ENCODE measurements at places on chromosomes 6 and 20.

- peak; percentile 60 for DNase-seq
These were observed 2.5 kb upstream of the HEY2 start for GRCh38 chr6:125746731-125747588.

GRCh38 chr6:116406678-116407345, 36.1 kb downstream of the DSE start:
- DNase-seq: no peak

- no peak for DNase-seq
These were observed 434.0 kb upstream of the BTBD3 start for GRCh38 chr20:11483697-11484096.

DNA sequence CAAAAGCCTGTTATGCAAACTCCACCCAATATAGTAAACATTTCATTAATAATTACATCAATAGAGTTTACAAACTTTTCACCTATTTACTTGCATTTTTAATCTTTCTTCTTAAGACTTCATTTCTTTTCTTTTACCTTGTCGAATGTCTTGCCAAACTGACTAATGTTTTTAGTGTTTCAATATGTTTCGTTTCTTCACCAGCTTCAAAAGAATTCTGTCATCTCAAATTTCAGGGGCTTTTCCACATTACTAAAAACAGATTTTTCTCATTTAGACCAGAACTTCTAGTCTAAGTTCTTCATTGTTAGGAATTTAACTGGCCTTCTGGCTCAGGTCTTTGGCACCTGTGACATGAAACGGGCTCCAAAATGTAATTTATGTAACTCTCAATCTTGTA, 196.5 kb downstream of the ARHGAP18 start:
- DNase-seq: no peak

DNA sequence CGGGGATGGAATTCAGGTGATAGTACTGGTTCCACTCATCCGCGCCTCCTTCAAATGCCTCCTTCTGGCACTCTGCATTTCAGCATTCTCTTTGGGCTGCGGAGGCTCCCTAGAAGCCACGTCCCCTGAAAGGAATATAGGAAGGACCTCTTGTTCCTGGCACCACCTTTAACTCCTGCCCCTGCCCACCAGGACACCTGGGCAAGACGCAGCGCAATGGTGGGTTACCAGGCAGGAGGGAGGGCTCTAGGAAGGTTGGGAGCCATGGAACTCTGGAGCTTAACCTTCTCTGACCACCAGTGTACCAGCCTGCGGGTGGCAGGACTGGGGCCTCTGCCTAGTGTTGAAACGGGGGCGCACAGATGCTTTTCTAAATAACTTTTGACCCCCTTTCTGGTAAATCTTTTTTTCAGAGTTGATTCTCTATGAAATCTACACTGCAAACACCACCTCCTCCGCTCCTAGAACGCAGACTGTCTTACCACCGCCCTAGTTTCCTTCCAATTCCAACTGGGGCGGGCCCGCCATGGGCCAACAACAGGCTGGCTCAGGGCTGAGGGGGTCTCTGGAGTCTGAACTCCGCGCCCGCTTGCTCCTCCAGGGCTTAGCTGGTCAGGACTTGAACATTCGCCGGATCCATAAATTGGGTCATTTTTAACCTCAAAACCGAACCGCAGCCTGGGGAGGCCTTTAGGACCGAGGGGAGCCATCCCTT, 871 bp upstream of the SYNDIG1 start:
- DNase-seq: no peak

- no peak for DNase-seq
These were observed 43.9 kb upstream of the FABP7 start for GRCh38 chr6:122735582-122735981.

GRCh38 chr6:4803343-4803744, 27.1 kb downstream of the CDYL start:
- DNase-seq: no peak

GRCh38 chr20:2713285-2713684, 20.7 kb downstream of the EBF4 start:
- DNase-seq: no peak

- no peak for DNase-seq
These were observed 782 bp upstream of the PCMTD2 start for GRCh38 chr20:64254571-64255360.

DNA sequence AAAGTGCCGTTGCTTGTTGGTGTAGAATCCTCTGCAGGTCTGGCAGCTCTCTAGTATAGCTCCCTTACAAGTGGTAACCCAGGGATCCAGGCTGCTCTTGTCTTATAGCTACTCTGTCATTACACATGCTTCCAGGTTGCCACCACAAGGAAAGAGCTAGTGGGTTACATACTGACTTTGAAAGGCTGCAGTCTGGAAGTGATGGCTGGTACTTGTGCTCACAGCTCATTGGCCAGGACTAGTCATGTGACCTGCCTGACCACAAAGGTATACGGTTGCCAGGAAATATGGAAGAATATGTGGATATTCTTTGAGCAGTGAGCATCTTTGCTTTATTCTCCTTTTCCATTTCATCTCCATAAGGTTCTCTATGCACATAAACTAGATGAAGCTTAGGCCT, 46.0 kb downstream of the RREB1 start:
- DNase-seq: no peak

GRCh38 chr20:25479638-25480037, 72.2 kb downstream of the GINS1 start:
- DNase-seq: no peak

- DNase-seq: no peak
These were observed 13.4 kb downstream of the PLCB1 start for GRCh38 chr20:8145246-8146168.

- DNase-seq: no peak
These were observed 28.1 kb downstream of the NCOA6 start for GRCh38 chr20:34797012-34797995.

- DNase-seq: peak; percentile 80
These were observed 11.7 kb upstream of the ZNF311 start for GRCh38 chr6:29016559-29017427.

DNA sequence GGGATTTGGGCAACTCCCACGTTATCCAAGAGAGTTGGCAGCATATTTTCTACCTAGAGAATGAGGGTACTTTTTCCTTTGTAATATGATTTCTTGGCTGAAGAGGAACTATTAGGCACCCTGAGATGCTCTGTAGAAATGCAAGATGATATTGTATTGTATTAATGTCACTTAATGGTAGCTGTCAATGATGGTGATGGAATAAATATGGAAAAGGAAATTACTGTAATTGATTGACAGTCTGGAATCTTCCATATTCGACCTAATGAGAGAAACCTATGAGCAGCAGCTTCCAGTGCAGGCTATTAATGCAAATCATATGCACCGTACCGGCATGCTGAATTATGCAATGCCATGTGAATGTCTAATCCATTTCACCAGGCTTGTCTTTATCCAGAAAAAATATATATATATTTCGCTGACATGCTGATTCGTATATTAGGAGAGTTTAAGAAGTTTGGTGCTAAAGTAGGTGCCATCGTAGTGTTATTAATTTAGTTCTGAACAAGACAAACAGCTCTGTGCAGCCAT, 494.2 kb upstream of the JARID2 start:
- DNase-seq: no peak

- no peak for DNase-seq
These were observed 8.4 kb downstream of the RBBP8NL start for GRCh38 chr20:62418709-62419487.

Data from stimulated activated CD4-positive, alpha-beta T cell treated with anti-CD3 and anti-CD28 coated beads, Interleukin-4, amount 100 ng/mL, for 1 hour (primary cell).